Stimulated activated CD8-positive, alpha-beta memory T cell treated with anti-CD3 and anti-CD28 coated beads, Interleukin-7, amount 100 ng/mL, for 24 hours (primary cell): ENCODE measurements at places on chromosomes 13 and 19.

GRCh38 chr13:50229960-50230661 is 214.9 kb downstream of the KCNRG start:
- no peak for DNase-seq

GRCh38 chr13:44506719-44507118 is 69.4 kb downstream of the TSC22D1 start:
- DNase-seq: no peak

DNA sequence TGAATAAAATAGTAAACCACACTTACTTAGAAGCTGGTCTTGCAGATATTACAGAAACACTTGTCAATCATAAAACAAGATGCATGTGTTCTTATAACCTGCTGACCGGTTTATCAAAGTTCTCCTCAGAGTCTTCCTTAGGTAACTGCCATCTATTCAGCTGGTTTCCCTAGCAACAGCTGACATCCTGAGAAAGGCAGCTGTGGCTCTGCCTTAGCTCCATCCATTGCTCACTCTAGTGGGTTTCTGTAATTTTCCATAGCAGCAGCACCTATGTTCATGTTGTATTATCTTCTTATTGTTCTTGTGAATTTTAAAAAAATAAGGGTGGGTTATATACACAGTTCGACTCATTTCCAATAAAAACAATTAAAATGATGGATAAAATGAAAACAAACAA is 87.8 kb downstream of the RAP2A start:
- DNase-seq: no peak

DNA sequence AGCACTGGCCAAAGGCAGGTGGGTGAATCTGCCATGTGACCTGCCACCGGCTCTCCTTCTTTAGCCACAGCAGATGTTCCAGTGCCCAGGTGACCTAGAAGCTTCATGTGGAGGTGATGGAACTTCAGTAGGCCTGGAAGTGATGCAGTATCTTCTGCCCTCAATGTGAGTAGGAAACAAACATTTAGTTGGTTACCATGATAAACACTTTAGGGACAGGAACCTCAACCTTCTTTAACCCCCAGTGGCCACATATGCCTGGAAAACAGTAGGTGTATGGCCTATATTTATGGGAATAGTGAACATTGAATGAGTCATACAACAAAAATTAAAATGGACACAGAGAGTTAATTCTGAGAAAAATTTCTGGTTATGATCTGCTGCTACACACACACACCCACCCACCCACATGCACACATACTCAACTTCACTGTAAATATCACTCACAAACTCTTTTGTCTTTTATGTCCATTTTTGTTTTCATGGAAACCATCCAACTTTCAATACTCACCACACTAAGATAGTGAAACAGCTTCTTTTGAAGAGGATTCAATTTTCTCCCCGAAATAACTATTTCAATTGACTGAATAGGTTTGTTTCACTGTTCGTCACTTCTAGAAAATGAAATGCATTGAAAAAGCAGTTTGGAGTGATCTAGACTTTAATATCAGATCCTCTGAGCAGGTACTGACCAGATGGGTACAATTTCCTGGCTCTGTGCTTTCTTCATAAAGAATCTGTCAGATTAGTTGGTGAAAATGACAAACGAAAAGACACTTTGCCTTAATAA is 97.3 kb downstream of the STARD13 start:
- DNase-seq: no peak

DNA sequence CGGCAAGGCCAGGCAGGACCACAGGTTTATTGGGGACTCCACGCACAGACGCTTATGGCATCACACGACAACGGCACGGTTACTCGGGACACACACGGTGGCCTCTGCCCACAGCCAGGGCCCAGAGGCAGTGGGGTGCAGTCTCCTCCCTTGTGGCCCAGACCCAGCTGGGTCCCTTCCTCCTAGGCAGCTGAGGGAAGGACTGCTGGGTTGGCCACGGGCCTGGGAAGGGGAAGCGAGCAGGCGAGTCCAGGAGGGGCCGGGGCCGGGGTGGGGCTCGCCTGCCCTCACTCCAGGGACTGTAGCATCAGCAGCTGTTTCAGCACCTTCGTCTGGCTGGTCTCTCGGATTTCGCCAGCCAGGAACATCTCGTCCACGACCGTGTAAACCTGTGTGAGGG is 12.5 kb downstream of the AP2S1 start:
- DNase-seq: no peak

- DNase-seq: no peak
These were observed 167.0 kb downstream of the COG6 start for GRCh38 chr13:39822437-39822836.

- DNase-seq: no peak
These were observed 17.8 kb downstream of the KCTD12 start for GRCh38 chr13:76868371-76868770.

GRCh38 chr13:99875391-99875790 is 96.2 kb downstream of the ZIC5 start:
- no peak for DNase-seq

GRCh38 chr19:44603201-44603945 is 10.0 kb upstream of the IGSF23 start:
- DNase-seq: no peak

DNA sequence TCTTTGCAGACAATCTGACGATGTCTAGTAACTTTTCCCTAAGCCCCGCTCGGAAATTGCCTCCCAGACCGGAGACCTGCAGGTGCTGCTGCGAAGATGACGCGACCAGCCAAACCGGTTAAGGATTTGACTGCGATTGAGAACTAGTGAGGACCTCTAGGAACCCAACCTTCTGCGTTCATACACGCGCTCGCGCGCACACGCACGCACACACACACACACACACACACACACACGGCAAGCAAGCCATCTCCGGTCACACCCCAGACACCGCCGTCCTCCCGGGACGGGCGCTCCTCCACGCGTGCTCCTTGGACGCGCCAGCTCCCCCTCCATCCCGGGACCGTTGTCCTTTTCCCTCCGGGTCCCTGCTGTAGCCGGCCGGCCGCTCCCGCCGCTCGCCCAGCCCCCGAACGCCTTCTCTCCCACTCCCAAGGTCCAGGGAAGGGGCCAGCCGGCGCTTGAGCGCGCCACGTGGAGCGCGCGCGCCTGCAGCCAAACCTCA is 1.2 kb downstream of the TBC1D4 start:
- DNase-seq: no peak
